ENCODE measurements at places on chromosomes 3 and 15.

DNA sequence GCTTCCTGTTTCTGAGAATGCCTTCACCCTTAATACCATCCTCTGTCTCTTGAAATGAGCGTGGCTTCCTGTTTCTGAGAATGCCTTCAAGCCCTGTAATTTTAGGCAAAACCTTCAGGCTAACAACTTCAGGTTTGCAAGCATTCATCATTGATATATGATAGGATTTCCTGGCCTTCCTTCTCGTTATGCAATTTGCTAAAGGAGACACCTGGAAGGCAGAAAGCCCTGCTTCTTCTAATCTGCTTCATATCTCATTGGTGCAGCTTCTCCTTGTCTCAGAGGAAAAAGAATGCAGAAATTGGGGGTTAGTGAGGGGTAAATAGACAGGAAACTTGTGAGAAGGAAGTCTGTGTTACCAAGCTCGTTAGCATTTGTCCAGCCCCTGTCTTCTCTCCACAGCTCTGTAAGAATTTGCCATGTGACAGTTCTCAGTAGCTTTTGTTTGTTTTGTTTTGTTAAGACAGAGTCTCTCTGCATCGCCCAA is 7.3 kb downstream of the ARL6IP5 start:
- DNase-seq = no peak

DNA sequence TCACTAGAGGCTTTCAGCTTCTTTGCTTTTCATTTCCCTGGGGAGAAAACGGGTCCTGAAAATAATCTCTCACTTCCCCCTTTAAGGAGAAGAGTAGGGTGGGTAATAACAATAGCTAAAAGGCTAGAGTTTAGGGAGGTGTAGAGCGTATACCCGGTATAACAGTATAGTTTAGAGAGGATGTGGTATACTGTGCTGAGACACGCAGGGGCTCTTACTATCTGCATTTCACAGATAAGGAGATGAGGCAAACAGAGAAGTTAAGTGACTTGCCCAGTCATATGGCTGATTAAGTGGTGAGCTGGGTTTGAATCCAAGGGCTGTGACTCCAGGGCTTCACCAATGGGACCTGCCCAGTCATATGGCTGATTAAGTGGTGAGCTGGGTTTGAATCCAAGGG is 15.0 kb upstream of the KCNMB3 start:
- DNase-seq = no peak

GRCh38 chr15:48566668-48567067 is 78.8 kb downstream of the FBN1 start:
- DNase-seq = no peak

GRCh38 chr15:89666858-89667705 is 11.8 kb upstream of the KIF7 start:
- DNase-seq = no peak

DNA sequence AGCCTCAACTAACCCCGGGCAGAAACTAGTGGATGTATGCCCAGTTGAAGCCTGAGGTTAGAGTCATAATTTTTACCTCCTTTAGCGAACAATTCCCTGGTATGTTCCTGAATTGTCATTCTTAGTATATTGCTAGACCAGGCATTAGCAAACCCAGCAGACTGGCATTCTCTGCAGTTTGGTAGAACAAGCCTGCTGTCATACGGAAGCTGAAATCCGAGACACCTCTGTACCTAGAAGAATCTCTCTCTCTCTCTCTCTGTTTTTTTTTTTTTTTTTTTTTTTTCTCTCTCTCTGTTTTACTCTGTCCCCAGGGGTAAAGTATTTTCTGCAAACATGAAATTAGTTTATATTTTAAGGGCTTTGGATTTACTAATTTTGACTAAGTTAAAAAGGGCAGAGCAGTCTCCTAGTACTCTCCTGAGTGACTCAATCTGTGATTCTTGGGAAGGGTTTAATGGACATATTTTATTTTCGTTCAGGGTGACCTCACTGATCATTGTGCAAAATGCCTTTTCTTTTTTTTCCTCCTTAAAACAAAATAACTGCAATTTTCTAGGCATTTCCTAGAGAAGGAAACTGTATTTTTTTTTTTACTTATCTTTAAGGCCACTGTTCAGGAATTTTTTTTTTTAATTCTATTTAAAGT is 133.6 kb upstream of the ICE2 start:
- DNase-seq = no peak

GRCh38 chr3:136152176-136152843 is 43.8 kb downstream of the MSL2 start:
- no peak for DNase-seq

DNA sequence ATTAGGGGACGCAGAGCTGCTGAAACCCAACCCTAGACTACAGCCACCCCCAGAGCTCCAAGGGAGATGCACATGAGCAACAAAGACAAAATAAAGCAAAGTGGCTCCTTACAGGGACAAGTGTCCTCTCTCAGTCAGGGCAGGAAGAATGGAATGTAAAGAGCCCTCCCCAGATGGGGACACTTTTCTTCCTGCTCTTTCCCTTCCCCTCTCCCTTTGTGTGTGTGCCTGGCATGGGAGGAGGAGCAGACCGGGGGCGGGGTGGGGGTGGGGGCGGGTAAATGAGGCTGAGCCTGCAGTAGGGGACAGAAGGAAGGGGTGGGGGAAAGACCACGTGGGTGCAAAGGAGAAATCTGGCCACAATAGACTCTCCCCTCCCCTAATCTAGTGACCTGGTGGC is 37.4 kb downstream of the ACAA1 start:
- DNase-seq = no peak

- DNase-seq = no peak
These were observed 175.4 kb upstream of the NR2E3 start for GRCh38 chr15:71634820-71635560.

DNA sequence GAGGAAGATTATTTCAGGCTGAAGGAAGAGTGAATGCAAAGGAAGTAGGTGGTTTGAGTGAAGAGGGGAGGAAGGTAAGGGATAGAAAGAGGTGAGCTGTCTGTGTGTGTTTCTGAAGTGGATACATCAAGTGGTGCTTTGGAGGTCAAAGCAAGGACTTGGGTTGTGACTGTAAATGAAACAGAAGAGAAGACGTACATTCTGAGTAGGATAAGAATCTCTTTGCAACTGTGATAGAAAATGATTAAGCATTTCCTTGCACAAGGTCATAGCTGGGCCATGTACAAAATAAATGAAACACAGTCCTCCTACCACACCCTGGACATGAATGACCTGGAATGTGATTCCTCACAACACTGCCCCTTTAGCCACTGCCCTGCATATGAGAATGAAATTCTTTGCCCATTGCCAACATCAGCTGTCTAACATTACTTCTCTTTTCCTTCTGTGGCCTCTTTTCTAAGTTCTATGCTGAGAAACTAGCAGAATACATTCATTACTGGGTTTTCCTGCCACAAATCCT is 28.3 kb upstream of the MINDY4B start:
- no peak for DNase-seq

DNA sequence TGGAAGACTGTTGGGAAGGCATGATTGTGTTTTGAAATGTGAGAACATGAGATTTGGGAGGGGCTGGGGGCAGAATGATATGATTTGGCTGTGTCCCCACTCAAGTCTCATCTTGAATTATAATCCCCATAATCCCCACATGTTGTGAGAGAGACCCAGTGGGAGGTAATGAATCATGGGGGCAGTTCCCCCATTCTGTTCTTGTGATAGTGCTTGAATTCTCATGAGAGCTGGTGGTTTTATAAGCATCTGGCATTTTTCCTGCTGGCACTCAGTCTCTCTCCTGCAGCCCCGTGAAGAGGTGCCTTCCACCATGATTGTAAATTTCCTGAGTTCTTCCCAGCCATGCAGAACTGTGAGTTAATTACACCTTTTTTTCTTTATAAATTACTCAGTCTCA is 430.5 kb downstream of the OTOL1 start:
- no peak for DNase-seq

GRCh38 chr15:26066896-26067295 is 203.8 kb upstream of the ATP10A start:
- no peak for DNase-seq

DNA sequence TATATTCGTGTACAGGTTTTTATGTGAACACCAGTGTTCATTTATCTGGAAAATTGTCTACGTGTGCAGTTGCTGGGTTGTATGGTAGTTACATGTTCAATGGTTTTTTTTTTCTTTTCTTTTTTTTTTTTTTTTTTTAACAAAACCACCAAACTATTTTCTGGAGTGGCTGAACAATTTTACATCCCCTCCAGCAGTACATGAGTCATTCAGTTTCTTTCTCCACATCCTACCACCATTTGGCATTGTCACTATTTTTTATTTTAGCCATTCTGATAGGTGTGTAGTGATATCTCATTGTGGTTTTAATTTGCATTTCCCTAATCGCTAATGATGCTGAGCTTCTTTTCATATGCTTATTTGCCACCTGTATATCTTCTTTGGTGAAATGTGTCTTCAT is 256.3 kb upstream of the EOMES start:
- DNase-seq = no peak

GRCh38 chr15:25374143-25374542 is 64.7 kb downstream of the UBE3A start:
- DNase-seq = no peak

GRCh38 chr15:77418391-77418965 is 1.4 kb downstream of the PEAK1 start:
- DNase-seq = no peak

- no peak for DNase-seq
These were observed 7.2 kb upstream of the IVD start for GRCh38 chr15:40398413-40398873.

GRCh38 chr3:16842272-16843270 is 42.2 kb upstream of the PLCL2 start:
- peak; percentile 41 for DNase-seq

GRCh38 chr15:54815556-54815955 is 381.2 kb downstream of the RSL24D1 start:
- no peak for DNase-seq

- no peak for DNase-seq
These were observed 69.4 kb upstream of the ALDH1A3 start for GRCh38 chr15:100810229-100810628.

DNA sequence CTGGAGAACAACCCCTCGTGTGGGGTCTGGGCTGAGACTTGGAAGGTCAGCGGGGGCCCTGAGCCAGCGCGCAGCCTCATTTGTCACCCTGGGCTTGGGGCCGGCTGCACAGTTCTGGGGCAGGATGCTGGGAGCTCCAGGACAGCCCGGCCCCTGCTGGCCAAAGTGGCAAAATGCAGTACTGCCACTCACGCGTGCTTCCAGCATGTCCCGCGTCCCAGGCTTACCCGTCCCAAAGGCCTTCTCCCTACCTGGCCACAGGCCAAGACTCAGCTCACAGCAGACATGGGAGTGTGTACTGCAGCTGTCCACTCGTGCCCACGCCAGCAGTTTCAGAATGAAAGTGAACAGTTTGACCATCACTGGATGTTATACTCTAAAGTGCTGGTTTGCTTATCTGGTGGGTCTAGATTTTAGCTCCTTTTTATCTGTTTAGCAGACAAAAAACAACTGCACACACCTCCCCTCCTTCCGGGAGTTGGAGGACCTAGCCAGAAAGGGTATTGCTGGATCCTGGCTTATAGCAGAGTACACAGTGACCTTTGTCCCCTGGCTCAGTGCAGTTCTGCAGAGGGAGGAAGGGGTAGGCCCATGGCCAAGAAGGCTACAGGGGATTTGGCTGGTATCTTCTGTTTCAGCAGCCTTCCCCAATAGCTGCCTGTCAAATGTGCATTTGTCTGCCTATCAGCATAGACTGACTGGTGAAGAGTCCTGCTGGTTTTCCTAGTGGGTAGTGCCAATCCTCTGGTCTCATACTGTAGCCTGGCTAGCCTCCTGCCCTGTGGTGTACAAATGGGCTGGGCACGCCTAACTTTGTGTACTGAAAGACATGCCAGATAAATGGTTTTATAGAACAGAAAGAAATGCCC is 23.2 kb upstream of the IP6K2 start:
- peak; percentile 35 for DNase-seq

DNA sequence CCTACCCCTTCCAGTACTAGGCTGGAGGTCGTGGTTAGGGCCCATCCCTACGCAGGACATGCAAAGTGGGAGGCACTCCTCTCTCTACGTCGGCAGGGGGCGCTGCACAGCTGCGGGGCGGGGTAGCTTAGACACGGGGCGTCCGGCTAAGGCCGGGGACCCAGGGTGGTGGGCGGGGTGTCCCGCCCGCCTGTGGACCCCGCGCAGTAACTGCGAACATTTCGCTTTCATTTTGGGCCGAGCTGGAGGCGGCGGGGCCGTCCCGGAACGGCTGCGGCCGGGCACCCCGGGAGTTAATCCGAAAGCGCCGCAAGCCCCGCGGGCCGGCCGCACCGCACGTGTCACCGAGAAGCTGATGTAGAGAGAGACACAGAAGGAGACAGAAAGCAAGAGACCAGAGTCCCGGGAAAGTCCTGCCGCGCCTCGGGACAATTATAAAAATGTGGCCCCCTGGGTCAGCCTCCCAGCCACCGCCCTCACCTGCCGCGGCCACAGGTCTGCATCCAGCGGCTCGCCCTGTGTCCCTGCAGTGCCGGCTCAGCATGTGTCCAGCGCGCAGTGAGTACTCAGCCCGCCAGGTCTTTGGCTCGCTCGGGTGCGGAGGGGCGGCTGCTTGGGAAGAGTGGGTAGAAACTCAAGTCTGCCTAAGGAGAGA is at the start of gene IL12A:
Gene IL12A, plus strand, starts transcription at position 219 of the 655 bp plus-strand sequence.
- peak; percentile 40 for DNase-seq

DNA sequence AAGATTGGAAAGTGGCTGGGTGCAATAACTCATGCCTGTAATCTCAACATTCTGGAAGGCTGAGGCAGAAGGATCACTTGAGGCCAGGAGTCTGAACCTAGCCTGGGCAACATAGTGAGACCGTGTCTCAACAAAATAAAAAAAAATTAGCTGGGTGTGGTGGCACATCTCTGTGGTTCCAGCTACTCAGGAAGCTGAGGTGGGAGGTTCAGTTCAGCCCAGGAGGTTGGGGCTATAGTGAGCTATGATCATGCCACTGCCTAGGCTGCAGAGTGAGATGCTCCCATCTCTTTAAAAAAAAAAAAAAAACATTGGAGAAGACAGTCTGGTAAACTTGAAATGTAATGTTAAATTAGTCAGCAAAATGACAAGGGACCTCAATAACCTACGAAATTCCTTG is 57.9 kb downstream of the STAG1 start:
- DNase-seq = no peak

- no peak for DNase-seq
These were observed 10.1 kb downstream of the LINS1 start for GRCh38 chr15:100591835-100592234.

- no peak for DNase-seq
These were observed 59.0 kb upstream of the GSK3B start for GRCh38 chr3:120153294-120153693.

DNA sequence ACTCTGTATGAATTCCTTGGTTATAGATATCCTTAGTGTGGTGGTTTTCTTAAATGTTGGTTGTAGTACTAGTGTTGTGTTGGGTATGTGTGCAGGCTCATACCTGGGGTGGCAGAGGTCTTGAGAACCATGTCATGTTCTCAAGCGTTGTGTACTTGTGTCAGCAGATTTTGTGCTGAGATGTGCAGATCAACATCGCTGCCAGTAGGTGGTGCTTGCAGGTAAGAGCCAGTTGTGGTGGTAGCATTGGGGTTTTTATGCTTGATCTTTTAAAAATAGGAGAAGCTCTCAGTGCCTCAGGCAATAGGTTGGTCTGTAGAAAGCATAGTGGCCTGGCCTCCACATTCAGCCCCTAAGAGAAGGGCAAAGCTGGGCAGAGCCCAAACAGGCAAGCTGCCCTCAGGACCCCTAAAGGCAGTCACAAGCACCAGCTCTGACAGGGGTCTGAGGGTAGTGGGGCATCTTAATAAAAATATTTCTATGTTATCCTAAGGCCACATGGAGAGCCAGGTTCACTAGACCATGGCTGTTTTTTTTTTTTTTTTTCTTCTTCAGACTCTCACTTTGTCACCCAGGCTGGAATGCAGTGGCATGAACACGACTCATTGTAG is 164.0 kb downstream of the IL20RB start:
- DNase-seq = no peak

GRCh38 chr3:43855674-43856299 is 165.0 kb downstream of the ABHD5 start:
- no peak for DNase-seq

Data from activated naive CD4-positive, alpha-beta T cell (primary cell).